Left ventricle myocardium superior (tissue), 1 donor: ENCODE measurements at places on chromosomes 5 and 9.

GRCh38 chr5:172617817-172618216, 23.2 kb upstream of the NEURL1B start:
- no peak for DNase-seq

GRCh38 chr5:81303563-81303962, 2.2 kb downstream of the ZCCHC9 start:
- no peak for DNase-seq

GRCh38 chr5:137184734-137185133, 314.4 kb downstream of the SPOCK1 start:
- DNase-seq, result no peak

DNA sequence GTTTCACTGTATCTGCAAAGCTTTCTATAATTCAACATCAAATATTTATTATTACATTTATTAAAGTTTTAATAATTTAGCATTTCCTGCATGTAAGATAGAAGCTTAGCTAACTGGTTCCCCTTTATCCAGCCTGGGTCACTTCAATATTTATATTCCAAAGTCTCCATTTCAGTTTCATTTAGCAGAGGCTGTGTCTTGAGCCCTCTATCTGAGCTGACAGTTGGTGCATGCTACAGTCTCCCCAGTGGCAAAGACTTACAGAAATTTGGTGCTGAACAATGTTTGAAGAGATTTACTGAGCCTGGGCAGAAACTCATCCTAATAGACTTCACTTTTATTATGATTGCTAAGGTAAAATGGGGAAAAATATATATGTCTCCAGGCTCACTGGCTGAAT, 279.1 kb downstream of the TRIM32 start:
- no peak for DNase-seq

DNA sequence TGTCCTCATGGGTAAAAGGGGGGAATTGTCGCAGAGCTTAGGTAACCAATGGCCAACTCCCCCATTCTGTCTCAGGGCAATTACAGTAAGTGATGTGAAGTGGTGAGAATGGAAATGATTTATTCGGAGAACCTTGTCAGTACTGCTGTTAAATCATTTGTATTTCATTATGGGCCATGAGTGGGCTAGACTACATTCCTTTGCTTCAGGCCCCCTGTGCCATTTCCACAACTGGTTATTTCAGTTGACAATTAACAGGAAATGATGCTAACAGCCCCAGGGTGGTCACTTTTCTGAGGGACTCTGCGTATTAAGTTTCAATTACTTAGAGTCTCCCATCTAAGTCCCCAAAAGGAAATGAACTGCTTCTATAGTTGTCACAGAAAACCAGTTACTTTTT, 653.7 kb downstream of the CCDC171 start:
- DNase-seq, result no peak

DNA sequence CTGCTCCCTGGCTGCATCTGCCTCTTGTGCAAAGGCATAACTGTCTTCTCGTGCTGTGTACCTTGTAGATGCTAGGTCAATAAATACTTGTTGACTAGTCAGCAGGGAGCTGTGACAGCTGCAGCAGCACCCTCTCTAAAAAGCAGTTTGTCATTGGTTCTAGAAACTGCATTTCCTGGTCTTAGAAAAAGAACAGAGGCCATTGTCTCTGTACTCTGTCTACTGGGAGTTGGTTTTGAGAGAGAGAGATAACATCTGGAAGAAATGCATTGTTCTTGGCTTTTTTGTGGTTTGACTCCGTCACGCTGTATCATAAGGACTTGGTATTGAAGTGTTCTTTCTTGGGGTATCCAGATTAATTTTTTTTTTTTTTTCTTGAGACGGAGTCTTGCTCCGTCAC, 32.3 kb downstream of the SH3GLB2 start:
- DNase-seq, result no peak

DNA sequence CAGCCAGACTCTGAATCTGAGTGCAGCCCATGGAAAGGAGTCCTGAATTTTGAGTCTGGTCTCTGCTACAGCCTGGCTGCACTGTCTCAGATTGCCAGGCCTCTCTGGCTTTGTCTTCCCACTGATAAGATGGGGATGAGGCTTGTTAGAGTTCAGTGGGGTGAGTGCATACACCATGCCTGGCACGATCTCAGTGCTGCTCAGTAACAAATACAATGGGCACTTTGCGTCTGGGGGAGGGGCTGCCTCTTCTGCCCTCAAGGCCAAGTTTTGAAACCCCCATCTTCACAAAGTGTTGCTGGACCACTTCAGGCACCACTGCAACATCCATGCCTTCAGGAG, 49.0 kb downstream of the PPARGC1B start:
- DNase-seq, result no peak

- no peak for DNase-seq
Measured at GRCh38 chr5:146959360-146959759, 80.8 kb upstream of the PPP2R2B start.
